Cardiac muscle cell (in vitro differentiated cells and primary cell): ENCODE measurements at places on chromosomes 3 and 15.
A peak's percentile ranks its signal among the peaks of the same experiment; 100 is the strongest.

DNA sequence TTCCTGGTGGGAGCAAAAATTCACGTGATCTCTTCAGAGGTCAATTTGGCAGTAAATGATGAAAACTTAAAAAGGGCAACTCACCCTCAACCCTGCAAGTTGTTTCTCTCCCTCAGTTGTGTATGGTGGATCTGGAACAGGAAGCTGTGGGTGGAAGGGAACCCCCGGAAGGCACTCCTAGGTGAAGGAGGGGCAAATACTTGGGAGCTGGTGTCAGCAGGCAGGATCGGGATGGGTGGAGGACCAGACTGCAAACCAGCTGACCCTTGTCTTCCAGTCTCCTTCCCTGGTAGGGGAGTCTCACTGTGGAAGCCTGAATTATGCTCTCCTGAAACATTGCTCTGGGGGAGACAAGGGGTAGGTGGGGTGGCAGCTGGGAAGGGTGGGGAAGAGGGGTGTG lies 33.5 kb downstream of the PRR23E start:
- DNase-seq: no peak

DNA sequence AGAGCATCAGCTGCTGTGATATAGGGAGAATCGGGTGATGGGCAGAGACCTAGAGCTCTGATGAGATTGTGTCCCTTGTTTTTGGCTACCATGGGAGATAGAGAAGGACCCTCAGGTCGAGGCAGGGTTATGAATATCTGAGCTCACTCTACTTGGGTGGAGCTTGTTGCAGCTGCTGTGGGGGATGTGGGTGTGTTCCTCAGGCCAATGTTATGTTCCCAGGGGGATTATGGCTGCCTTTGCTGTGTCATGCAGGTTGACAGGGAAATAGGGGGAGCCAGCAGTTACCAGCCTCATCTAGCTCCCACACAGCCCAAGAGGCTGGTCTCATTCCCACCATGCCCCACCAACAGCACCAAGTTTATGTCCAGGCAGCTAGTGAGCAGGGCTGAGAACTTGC lies 131.5 kb downstream of the TRIM42 start:
- no peak for DNase-seq

DNA sequence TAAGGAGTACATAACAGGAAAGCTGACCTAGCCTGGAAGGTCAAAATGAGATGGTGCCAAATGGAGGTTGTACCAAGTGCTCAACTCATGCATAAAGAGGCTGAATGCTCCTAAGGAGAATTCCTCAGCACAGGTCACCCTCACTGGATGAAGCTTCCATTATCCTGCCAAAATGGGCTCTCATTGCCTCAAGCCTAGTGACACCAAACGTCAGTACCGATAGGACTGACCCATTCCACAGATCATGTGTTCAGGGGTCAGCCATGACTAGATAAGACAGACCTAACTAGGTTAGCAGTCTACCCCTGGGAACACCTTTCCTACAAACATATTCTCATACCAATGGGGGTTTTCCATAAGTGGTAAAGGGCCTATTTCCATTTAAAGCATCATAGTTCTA lies 160.7 kb downstream of the MEX3B start:
- no peak for DNase-seq

DNA sequence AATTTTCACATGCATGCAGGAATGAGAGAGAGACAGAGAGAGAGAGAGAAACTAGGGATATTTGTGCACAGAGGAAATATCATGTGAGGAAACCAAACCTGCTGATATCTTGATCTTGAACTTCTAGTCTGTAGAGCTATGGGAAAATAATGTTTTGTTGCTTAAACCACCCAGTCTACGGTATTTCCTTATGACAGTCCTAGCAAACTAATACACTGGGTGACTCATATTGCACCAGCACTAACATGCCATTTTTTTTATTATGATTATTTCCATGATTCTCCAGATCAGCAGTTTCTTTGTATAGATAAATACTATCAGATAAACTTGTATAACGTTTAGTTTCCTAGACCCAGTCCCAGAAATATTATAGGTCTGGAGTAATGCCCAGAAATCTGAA lies 1259.0 kb downstream of the ZPLD1 start:
- DNase-seq: no peak

DNA sequence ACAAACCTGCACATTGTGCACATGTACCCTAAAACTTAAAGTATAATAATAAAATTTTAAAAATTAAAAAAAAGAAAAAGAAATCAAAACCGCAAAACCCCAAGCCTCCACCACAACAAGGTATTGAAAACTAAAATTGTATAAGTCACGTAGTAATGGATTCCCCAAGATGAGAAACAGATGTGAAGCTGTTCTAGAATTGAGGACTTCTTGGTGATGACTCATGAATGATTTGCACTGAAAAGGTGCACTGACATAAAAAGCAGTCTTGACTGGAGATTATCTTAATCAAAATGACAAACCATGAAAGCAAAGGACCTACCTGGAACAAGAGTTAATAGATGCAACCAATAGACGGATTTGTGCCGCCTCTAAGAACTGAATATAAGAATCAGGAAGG lies 225.8 kb downstream of the MYRIP start:
- no peak for DNase-seq

GRCh38 chr15:59649603-59650002 lies 7.7 kb downstream of the GTF2A2 start:
- DNase-seq: no peak

DNA sequence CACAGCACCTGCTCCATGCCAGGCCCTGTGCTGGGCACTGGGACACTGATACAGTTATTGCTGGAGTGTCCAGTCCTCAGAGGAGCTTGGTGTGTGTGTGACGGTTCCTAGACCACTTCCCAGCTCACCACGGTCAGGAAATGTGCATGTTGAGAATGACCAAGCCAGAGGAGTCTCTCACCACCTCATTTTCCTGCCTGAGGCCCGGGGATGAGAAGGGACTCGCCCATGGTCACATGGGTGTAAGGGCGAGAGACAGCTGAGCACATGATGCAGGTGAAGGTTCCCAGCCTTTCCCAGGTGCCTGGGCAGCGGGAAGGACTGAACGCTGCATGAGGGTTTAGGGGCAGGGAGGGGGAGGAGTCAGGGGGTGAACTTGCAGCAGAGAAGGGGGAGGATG lies 180.9 kb upstream of the TLE3 start:
- DNase-seq: no peak

GRCh38 chr15:25486051-25486450 lies 47.2 kb upstream of the UBE3A start:
- DNase-seq: no peak

DNA sequence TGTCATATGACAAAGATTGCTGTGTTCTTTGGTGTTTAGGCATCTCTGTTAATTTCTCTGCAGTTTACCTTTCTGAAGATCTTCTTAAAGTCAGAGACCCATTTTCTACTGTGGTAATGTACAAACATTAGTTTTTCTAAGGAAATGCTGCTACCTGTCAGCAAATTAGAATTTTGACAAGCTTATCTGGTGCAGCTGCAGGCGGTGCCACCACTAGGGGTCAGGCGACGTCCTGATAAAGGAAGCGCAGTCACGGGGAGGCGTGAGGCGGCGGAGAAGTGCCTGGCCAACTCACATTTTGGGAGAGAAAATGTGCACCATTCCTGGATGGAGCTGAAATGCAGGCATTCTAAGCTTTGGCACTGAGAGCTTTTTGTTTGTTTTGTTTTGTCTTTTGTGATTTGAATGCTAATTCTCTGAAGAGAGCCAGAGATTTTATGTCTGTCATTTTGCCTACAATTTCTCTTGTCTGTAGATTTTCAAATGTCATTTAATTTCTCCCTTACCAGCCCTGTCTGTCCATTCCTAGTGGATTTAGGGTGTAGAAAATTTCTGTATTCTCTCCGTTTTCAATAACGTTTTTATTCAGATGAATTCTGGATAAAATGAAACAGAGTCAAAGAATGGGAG lies 24.9 kb upstream of the SIAH2 start:
- DNase-seq: peak; percentile 77

DNA sequence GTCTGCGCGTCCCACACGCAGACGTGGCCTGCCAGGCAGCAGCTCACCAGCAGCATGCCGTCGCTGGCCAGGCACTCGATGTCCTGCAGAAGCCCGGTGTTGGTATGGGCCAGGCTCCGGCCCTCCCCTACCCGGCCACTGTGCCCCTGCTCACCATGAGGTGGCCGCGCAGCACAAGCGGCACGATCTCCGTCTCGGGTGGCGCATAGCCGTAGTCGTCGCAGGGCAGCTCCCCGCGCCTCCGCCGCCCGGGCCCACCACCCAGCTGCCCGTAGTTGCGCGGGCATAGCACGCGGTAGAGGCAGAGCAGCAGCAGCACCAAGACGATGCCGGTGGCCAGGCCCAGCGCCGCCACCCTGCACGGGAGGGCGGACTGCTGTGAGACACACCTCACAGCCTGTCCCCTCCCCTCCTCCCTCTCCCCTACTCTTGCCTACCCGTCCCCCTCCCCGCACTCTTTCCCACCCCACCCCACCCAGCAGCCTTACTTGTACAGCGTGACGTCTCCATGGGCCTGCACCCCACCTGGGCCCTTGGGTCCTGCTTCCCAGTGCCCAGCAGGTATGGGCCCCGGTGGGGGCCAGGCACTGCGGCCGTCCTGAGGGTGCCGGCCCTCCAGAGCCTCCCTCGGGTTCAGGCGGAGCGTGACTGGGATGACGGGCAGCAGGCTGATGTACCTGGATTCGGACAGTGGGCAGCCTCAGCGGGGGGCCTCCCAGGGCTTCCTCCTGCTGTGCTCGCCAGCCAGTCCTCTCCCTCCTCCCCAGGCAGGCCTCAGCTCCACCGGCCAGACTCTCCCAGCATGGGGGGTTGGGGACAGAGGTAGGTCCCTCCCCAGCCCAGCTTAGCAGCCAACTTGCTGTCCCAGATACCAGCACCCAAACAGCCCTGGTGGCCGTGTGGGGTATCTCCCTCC lies 37.6 kb downstream of the PTPN23 start:
- DNase-seq: no peak

- DNase-seq: no peak
These were observed 111.9 kb downstream of the SNRPN start for GRCh38 chr15:25066708-25067107.

GRCh38 chr3:4980229-4981203 lies 1.3 kb downstream of the BHLHE40 start:
- peak; percentile 97 for DNase-seq

DNA sequence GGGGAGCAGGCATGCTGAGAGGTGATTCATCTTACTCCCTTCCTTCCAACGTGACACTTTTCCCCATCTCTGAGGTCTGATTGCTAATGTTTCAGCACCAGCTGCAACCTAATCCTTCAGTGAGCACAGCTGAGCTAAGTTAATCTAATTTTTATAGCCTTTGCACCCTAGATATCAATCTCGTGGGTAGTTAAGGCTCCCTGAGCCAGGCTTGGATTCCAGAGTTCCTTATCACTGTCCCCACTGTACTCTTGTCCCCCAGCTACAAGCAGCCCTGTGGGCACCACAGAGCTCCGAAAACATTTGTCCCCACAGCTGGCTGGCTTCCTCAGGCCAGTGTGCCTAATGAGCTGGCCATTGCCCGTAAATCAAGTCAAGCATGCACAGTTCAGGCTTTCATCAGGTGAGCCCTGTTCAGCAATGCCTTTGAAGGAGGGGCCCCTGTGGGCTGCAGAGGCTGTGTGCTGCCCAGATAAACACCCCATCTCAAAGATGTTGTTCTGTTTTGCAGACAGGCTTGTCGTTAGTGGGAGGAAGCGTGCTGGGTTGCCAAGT lies 376.9 kb upstream of the RASGRP1 start:
- peak; percentile 3 for DNase-seq

- no peak for DNase-seq
These were observed 120.3 kb downstream of the MYO9A start for GRCh38 chr15:71997691-71998090.

DNA sequence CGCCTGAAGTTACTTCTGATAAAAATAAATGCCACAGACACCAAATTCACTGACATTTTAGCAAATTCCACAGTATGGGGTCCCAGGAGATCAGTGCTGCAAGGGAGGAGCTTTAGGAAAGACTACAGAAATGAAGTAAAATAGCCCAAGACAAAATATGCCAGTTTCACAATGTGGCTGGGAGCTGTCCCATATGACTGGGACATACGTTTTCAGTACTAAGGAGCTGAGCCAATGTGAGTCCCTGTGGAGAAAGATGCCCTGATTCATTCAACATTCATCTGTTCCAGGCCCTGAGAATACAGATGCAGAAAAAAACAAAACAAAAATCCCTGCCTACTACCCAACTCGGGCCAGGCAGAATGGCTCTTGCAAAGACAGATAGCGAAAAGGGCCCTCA lies 63.4 kb upstream of the FAM174B start:
- DNase-seq: no peak

DNA sequence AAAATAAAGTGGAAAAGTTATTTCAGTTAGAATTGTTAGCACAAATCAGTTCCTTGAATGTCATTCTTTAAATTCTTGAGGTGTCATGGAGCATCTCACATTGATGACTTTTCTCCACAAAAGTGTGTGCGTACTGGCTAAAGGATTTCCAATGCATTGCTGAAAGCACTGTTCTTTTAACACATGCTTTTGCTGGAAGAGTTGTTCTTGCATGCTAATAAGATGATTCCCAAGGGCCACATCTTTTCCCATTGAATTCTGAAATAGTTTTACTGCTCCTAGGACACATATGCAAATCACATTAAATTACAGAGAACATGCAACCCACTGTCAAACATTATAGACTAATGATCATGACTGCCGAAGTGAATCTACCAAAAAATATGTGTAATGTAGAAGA lies 516.3 kb upstream of the CADM2 start:
- DNase-seq: no peak

DNA sequence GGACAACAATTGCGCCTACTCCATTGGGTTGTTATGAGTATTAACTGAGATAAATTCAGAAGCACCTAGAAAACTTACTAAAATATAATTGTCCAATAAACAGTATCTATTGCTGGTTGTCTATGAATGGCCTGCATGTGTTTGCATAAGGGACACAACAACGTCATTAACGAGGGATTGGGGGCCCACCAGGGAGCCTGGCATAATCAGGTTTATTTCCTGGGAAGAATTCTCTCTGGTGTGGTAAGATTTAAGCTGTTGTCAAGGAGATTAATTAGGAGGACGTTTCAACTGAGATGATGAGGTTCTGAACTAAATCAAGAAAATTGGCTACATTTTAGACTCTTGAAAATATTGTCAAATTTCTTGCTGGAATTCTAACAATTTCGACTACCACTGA lies 176.1 kb upstream of the CDIN1 start:
- no peak for DNase-seq

- DNase-seq: peak; percentile 29
These were observed 136.8 kb downstream of the FOXP1 start for GRCh38 chr3:71446734-71447133.

DNA sequence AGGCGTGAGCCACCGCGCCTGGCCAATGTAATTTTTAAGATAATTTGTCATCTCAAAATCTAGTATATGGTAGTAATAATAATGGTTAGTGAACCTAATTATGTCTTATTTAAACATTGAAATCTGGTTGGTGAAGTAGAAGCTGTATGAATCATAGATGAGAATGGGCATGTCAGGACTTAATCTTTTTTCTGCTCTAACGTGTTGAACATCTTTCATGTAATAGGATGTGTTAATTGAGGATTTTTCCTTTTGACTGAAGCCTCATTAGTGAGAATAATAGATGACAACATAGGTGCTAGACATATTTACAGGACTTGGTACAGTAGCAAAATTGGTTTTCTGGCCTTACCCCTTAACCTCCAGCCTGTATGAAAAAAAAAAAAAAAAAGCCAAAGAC lies 835.6 kb downstream of the IGSF11 start:
- no peak for DNase-seq

GRCh38 chr15:94588993-94589392 lies 357.6 kb downstream of the MCTP2 start:
- DNase-seq: no peak

GRCh38 chr3:190340071-190340470 lies 17.8 kb upstream of the CLDN1 start:
- DNase-seq: no peak

GRCh38 chr3:146953511-146953981 lies 348.4 kb upstream of the PLSCR5 start:
- no peak for DNase-seq
